ENCODE measurements at places on chromosomes 6 and 20.
A peak's percentile ranks its signal among the peaks of the same experiment; 100 is the strongest.

- DNase-seq, result no peak
Measured at GRCh38 chr20:3000852-3001523, 42.4 kb upstream of the GNRH2 start.

DNA sequence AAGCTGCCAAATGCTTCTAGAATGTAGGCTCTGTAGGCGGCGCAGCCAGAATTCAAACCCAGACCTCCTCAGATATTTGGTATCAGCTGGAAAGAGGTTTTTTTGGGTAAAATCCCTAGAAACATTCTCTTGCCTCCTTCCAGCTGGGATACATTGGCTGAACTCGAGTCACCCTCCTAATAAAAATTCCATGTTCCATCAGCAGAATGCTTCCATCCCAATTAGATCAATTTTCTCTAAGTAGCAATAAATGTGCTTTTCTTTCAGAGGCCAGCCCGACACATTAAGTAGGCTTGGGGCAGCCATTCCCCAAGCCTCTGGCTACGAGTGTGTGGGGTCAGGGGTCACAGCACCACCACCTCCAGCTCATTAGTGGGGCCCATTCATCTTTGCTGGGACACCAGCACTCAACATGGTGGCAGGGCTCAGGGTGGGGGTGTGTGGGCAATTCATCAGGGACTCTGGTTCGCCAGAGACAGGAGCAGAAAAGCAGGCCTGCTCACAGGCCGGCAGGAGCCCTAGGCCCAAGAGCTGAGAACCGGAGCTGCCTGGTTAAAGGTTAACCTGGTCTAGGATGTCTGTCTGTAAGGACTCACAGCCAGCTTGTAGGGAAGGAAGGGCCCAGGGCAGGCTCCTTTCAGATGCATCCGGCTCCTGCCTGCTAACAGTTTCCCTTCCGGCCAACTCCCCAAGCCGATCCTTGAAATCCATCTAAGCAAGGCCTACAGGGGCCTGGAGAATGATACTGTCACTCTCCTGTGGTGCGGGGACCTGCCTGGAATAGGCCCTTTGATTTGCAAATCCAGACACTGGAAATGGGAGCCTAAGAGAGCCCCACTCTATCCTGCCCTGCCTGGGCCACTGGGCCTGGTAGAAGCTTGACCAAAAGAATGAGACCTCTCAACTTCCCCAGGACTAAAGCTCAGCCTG lies 159.1 kb upstream of the TOP1 start:
- DNase-seq, result no peak

GRCh38 chr20:50838707-50839385 lies 44.0 kb downstream of the BCAS4 start:
- no peak for DNase-seq

GRCh38 chr6:127842562-127842961 lies 58.3 kb downstream of the THEMIS start:
- no peak for DNase-seq

DNA sequence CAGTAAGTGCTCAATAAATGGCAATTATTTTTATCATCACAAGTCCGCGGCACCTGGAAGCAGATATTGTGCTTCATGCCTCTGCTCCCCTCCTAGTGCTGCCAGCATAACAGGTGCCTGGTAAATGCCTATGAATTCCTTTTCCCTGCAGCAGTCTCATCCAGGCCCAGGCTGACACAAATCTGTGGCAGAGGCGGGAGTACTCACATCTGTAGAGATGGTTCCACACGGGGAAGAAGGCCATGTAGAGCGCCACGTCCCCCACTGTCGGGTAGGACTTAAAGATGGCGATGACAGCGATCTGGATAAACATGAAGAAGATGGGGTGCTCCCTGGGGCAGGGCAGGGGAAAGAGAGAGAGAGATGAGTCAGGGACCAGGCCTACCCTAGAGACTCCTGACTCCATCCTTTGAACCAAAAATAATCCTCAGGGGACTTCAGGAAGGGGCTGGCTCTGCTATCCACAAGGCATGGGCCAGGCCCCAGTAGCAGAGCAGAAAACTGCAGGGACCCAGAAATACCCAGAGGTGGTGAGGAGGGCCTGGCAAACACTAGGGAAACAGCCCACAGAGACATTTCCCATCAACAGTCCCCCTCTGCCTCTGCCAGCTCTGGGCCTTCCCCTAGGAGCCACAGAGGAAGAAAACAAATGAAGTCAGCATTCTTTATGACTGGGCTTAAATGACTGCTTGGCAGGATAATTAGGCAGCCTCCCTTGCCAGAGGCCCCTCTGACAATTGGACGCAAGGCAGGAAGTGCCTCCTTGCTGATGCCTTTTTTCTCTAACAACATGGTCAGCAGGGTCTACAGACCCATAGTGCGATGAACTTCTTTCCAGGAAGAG lies 23.0 kb downstream of the MAP1LC3A start:
- peak; percentile 64 for DNase-seq

DNA sequence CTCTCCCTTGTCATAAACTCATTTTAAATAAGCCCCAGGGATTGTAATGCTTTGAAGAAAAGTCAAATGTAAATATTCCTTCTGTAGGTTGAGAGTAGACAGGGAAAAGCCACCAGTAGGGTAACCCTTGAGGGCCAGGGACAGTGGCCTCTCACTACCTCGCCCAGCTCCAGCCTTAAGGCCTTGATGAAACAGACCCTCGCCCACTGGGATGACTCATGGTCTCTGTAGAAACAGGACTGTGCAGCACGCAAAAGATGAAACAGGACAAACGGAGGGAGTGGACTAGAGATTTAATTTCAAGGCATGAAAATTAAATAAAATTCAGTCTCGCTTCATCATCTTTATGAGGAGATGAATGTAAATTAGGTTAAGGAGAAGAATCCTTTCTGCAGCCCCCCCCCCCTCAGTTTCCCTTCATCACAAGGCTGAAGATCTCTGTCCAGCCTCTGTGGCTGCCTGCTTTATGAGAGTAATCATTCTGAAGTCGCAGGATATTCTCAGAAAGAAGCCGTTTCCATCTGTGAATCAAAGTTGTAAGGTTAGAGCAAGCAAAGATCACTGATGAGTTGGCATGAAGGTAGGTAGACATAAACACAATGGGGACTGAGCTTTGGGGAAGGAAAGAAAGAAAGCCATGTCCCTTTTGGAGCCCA lies 60.4 kb downstream of the TMEM200A start:
- DNase-seq, result no peak

GRCh38 chr6:101439790-101440189 lies 46.3 kb downstream of the GRIK2 start:
- DNase-seq, result no peak

GRCh38 chr20:63086421-63087235 lies 79.9 kb upstream of the BHLHE23 start:
- DNase-seq, result no peak

GRCh38 chr20:33531047-33531877 lies 41.4 kb downstream of the CBFA2T2 start:
- DNase-seq, result peak; percentile 42

GRCh38 chr20:53124075-53124551 lies 152.0 kb downstream of the TSHZ2 start:
- no peak for DNase-seq

DNA sequence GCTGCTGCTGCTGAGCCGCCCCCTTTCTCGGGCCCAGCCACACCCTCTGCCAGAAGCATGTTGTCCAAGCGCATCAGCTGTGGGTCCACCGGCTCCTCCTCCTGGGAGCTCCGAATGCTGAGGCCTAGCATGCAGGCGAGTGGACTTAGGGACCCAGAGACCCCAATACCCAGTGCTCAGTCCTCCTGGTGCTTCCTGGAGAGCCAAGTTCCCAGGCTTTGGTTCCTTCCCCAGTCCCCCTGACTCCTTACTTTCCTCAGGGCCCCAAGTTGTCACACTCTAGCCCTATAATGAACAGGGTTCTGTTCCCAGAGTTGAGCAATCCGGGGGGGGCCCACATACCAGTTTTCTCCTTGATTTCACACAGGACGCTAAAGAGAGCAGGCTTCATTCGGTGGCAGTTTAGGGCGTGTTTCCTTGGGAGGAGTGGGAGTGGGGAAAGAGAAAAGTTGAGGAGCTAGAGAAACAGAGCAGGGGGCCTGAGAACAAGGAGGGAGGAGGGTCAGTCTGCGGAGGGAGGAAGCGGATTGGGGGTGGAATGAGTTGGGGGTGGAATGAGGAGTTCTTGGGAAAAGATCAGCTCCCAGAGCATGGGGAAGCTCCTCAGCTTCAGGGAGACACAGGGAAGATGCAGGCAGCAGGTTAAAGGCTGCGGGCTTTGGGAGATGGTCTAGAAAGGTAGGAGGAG lies 1.5 kb downstream of the PBX2 start:
- no peak for DNase-seq

- DNase-seq, result no peak
Measured at GRCh38 chr6:37072526-37072925, 67.1 kb downstream of the FGD2 start.

- DNase-seq, result no peak
Measured at GRCh38 chr20:5652626-5653553, 97.3 kb upstream of the SHLD1 start.

Data from astrocyte of the cerebellum (primary cell).